ENCODE measurements at places on chromosomes 6 and 20.

GRCh38 chr6:167165858-167166471 lies 8.2 kb upstream of the GPR31 start:
- DNase-seq: no peak

DNA sequence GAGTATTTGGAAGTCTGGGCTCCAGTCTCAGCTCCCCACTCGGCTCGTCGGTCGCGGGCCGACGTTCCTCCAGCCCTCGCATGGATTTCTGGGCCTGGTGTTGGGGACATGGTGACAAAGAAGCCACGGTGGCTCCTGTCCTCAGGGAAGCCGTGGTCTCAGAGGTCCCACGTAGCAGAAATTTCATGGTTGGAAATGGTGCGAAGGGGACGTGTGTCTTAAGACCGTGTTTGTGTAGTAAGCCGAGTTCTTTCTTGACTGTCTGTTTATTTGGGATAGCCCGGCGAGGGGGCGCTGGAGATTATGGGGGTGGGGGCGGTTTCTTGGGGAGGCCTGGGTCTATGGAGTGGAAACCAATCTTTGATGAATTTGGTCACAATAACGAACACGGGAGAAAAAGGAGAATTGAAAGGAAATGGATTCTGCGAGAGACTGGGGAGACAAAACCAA lies 23.5 kb upstream of the MAP3K7 start:
- DNase-seq: no peak

- no peak for DNase-seq
Observed at GRCh38 chr6:155310596-155310995, 3.7 kb downstream of the TFB1M start.

DNA sequence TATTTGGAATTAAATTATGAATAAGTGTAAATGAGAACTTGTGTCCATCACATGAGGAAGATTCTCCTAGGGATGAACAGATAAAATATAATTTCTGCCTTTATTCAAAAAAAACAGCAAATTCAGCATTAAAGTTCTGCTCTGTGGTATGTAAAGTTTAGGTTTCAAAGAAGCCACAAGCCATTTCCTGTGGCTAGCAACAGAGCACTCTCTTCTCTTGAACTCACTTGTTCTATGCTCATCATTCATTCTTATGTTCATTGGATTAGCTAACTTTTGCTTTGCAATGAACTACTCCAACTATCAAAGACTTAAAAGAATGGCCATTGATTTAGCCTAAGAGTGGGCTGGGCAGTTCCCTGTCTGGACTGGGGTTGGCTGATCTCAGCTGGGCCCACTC lies 20.8 kb upstream of the SNRPB2 start:
- DNase-seq: no peak

GRCh38 chr6:147395158-147395557 lies 113.3 kb upstream of the SAMD5 start:
- peak; percentile 1 for DNase-seq

DNA sequence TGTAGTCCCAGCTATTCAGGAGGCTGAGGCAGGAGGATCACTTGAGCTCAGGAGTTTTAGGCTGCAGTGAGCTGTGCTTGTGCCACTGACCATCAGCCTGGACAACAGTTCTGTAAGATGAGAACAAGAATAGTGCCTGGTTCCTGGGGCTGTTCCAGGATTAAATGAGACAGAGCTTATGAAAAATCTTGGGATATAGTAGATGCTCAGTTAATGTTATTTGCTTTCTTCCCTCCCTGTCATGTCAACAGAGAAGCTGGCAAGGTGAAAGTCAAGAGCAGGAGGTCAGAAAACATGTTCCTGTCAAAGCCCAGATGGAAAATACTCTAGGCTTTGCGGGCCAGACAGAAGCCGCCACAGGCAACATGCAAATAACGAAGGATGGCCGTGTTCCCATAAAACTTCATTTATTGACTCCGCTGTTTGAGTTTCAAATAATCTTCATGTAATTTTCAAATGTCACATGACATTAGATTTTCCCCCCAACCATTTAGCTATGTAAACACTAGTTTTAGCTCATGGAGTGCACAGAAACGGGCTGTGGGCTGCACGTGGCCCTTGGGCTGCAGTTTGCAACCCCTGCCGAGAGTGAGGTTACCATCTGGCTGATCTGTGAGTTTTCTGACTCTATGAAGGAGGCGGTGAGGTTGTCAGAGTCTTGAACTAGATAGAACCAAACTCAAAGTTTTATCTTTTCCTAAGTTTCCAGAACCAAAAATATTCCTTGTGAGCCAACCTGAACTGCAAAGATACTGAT lies 63.4 kb upstream of the PMEPA1 start:
- no peak for DNase-seq

DNA sequence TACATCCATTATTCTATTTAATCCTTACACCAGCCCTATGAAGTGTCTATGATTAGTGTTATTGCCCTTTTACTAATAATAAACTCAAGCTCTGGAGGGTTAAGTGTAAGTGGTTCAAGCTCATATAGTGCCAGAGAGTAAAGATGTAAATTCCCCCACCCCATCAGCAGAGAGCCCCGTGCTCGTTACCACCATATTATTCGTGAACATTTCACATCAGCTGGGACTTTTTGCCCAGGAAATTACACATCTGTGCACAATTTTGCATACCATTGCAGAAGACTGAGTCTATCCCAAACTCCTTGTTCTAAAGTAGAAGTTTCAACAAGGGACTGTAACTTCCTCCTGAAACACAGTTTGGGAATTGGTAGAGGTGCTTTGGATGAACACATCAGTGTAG lies 220.1 kb downstream of the BCAS1 start:
- no peak for DNase-seq

- DNase-seq: peak; percentile 35
Observed at GRCh38 chr20:17662333-17663039, 19.6 kb downstream of the RRBP1 start.

GRCh38 chr6:170039156-170040114 lies 251.4 kb downstream of the DLL1 start:
- DNase-seq: no peak

DNA sequence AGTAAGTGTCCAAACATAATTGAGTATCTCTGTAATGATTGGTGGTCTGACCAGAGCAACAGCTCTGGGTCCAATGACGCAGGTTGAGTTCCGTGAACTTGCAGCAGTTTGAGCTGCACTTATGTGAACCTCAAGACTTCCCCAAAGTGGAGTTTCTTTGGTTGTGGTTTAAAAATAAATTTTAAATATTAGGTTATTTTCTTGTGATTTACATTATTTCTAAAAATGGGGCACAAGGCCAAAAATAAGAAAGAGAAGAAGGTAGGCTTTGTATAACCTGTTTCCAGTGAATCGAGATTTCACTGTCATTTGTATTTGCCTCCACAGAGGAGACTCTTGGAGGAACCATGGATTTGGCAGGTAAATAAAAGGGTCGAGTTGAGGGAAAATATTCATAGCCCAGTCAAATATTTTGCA lies 166.4 kb upstream of the ZNF217 start:
- no peak for DNase-seq

DNA sequence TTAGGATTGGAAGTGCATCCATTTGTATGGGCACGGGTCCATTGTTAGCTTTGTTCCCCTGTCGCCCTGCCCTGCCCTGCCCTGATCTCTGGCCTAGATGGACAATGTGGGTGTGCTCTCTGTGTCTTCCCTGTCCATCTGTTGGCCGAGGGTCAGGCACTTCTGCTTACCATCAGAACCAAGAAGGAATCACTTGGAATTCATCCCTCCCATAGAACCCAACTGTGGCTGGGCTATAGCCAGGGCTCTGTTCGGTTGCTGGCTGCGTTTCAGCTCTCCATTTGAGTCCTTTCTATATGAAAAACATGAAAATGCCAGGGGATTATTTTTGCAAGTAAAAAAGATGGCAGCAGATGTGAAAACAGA lies 26.6 kb upstream of the TULP4 start:
- no peak for DNase-seq

DNA sequence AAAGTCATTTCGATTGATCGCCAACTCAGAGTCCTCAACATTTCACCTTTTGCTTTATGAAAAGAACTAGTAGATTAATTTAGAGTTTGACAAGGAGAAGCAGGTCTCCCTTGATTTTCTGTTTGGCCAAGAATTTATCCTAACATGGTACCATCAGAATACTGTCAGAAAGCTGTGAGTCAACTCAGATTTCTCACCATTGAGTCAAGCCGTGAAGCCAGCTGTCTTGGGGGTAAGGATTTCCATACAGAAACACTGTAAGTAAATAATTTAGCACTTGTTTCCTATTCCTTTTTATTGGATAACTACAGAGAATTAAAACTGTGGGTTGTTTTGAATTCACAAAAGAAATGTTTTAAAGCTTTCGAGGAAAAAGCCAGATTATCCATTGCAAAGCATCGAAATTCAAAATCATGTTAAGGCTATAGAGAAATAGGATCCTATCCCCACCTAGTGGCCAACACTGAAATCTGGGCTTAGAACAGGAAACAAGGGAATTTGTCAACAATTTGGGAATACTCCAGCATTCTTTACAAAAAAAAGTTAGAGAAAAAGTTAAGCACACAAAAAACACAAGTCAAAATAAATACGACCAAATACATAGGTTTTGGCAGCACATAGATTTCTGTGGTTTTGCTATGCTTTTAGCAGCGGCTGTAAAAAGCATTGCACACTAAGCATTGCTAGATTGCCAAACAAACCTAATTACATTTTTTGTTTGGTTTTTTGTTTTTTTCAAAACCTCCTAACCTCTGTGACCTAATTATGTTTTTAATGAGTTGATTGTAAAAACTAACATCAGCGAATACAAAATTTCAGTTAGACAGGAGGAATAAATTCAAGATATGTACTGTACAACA lies 44.2 kb downstream of the COL11A2 start:
- DNase-seq: no peak

DNA sequence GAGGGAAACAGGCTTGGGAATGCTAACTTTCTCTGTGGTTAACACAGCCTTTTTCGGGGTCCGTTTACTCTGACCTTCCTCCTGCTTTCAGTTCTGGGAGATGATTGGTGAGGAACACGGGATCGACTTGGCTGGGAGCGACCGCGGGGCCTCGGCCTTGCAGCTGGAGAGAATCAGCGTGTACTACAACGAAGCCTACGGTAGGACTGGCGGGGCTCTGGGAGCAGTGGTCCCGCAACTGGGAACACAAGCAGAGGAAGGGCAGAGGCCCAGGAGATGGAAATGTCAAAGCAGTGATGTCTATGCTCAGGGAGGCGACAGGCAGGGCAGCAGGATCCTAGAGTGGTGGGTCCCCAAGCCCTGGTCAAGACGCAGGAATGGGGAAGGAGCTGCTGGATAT lies 3.5 kb downstream of the TUBB1 start:
- no peak for DNase-seq

- DNase-seq: no peak
Observed at GRCh38 chr6:114955363-114955762, 612.5 kb upstream of the HS3ST5 start.

DNA sequence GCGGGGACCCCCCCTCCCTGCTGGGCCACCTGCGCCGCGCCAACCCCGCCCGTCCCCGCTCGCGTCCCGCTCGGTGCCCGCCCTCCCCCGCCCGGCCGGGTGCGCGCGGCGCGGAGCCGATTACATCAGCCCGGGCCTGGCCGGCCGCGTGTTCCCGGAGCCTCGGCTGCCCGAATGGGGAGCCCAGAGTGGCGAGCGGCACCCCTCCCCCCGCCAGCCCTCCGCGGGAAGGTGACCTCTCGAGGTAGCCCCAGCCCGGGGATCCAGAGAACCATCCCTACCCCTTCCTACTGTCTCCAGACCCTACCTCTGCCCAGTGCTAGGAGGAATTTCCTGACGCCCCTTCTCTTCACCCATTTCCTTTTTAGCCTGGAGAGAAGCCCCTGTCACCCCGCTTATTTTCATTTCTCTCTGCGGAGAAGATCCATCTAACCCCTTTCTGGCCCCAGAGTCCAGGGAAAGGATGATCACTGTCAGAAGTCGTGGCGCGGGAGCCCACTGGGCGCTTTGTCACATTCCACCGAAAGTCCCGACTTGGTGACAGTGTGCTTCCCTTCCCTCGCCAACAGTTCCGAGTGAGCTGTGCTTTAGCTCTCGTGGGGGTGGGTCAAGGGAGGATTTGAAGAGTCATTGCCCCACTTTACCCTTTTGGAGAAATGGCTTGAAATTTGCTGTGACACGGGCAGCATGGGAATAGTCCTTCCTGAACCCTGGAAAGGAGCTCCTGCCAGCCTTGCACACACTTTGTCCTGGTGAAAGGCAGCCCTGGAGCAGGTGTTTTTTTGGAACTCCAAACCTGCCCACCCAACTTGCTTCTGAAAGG lies 2.1 kb downstream of the VEGFA start:
- DNase-seq: no peak

- no peak for DNase-seq
Observed at GRCh38 chr20:57594092-57594951, 25.9 kb downstream of the ZBP1 start.

- no peak for DNase-seq
Observed at GRCh38 chr20:36989797-36990196, 38.3 kb upstream of the SAMHD1 start.
